Stimulated activated CD8-positive, alpha-beta memory T cell treated with anti-CD3 and anti-CD28 coated beads, Interleukin-7, amount 100 ng/mL, for 1 hour (primary cell): ENCODE measurements at places on chromosomes 4 and X.

DNA sequence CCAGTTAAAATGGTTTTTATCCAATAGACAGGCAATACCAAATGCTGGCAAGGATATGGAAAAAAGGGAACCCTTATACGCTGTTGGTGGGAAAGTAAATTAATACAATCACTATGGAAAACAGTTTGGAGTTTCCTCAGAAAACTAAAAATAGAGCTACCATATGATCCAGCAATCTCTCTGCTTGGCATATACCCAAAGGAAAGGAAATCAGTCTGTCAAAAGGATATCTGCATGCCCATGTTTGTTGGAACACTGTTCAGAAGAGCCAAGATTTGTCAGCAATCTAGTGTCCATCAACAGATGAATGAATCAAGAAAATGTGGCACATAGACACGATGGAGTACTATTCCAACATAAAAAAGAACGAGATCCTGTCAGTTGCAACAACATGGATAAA is 91.0 kb upstream of the SH3RF1 start:
- no peak for DNase-seq

DNA sequence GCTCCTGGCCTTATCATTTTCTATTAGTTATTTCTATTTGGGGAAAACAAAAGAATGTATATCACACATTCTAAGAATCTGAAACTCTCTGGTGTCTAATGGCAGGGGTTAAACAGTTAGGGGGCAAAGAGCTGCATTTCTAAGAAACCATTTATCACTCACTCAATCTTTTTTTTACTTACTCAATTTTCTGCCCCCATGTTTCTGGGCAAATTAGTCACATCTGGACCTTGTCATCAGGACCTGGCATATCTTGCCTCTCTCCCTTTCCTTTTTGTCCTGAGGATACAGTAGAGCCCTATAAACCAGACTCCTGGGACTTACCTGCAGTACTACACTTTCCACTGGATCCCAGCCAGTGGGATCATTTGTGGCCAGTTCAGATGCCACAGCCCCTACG is 89.1 kb downstream of the ANXA3 start:
- no peak for DNase-seq

- DNase-seq = no peak
Measured at GRCh38 chrX:43845776-43846175, 36.5 kb downstream of the MAOB start.

DNA sequence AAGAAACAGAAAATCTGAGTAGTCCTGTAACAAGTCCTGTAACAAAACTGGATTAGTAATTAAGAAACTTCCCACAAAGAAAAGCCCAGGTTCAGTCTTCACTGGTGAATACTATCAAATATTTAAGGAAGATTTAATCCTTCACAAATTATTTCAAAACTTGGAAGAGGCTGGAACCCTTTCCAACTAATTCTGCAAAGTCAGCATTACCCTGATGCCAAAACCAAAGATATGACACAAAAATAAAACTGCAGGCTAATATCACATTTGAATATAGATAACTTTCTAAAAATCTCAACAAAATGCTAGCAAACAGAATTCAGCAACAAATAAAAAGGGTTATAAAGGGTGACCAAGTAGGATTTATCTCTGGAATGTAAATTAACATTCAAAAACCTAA is 80.5 kb downstream of the AR start:
- DNase-seq = no peak

DNA sequence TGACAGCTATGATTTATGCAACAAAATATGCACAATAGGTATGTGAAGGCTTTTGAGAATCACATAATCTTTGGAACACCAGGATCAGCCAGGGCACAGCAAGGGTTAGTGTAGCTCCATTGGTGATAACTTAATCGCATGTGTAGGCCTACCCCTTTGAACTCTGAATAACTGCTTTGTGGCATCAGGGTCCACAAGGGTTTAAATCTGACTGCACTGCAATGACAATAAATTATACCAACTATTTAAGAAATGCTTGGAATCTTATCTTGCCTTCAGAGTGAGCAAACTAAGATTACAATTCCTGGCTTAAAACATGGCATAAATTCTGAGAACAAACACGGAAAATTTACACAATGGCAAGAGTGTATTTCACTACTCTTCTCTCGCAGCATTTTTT is 245.8 kb downstream of the FBXO8 start:
- DNase-seq = no peak

DNA sequence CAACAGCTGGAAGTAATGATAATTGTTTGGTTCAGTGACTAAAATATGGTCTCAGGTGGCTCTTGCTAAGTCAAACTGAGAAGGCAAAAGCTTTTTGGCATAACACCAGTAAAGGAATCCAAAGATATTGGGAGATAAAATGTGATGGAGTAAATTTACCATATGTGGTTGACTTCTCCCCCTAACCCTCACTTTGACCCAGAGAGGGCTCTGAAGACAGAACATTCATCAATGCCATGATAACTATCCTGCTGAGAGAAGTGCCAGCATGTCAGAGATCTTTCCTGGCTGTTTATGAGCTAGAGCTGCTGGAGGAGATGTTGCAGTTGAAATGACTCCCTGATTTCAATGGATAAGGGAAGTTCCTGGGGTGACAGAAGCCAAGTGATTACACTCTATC is 213.4 kb downstream of the SPCS3 start:
- DNase-seq = no peak

DNA sequence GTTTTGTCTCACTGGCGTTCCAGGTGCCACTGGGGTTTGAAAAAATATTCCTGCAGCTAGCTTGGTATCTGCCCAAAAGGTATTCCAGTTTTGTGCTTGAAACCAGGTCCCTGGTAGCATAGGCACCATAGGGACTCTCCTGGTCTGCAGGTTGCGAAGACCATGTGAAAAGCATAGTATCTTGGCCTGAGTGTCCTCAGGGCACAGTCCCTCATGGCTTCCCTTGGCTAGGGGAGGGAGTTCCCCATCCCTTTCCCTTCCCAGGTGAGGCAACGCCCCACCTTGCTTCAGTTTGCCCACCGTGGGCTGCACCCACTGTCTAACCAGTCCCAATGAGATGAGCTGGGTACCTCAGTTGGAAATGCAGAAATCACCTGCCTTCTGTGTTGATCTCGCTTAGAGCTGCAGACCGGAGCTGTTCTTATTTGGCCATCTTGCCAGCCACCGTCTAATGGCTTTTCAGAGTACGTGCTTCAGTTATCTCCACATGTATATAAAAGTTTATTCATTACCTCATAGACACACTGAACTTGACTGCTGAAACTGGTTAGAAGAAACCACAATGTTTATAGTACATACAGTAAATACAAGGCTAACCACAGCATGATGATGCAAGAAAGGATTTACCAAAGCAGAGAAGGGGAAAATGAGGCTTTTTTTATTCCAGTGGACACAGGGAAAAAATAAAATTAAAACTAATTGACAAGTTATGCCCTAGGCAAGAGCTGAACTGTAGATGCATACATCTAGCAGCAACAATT is 10.6 kb downstream of the PBDC1 start:
- no peak for DNase-seq
